Activated effector memory CD4-positive, alpha-beta T cell treated with Interleukin-2 at 50 U/mL for 16 hours (primary cell): ENCODE measurements at places on chromosomes 2 and 18.
A peak's percentile ranks its signal among the peaks of the same experiment; 100 is the strongest.

- no peak for DNase-seq
These were observed 19.4 kb downstream of the TEX44 start for GRCh38 chr2:231612109-231612455.

- no peak for DNase-seq
These were observed 22.4 kb downstream of the DYNC2LI1 start for GRCh38 chr2:43796206-43796605.

- no peak for DNase-seq
These were observed 18.4 kb upstream of the MALL start for GRCh38 chr2:110134025-110134424.

- no peak for DNase-seq
These were observed 927.0 kb upstream of the CRIM1 start for GRCh38 chr2:35428548-35428947.

DNA sequence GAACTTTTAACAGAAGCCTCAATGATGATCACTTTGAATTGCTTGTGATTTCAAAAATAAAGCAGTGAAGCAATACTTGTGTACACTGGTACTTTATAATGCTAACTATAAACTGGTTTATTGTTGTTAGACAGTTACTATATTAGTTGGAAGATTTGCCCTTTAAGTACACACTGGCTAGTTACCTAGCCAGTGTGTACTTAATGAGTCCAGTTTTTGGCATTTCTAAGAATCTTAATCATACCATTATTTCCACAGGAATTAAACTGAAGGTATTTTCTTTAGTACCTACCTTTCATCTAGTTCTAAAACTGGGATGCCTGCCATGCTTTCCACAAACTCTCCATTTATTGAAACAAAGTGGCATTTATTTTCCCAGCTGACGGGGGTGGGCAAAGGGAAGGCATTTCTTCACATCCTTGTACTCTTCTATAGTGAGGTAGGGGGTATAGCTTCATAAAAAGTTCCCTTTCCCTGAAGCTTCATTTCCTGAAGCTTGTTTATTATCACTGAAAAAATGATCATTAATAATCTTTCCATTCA, 49.9 kb downstream of the UGP2 start:
- DNase-seq = no peak

- DNase-seq = no peak
These were observed 269.7 kb downstream of the ALPK2 start for GRCh38 chr18:58359218-58359617.

DNA sequence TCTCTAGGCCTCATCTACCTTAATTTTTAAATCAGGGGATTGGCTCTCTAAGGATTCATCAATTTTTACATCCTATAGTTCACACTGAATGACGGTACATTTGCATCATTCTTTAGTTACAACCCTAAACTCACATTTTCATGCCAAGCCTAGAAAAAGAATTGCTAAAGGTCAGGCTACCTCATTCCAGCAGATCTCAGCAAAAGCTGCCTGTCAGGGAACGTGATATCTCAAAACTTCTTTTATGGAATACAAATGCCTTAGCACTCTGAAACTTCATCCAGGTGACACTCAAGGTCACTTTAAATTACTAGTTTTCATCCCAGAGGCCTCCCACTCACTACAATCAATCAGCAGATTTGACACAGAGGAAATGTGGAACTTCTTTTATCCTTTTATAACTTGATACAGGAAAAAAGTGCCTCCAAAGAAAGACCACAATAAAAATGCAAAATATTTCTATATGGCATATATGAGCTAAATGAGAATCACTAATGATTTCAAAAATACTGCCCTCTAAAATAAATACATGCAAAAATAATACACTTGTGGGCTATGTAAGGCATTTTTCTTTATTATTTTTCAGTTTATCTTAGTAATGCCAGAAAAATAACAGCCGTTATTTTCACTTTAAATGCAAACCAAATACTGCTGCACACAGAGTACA, 91.5 kb downstream of the ARHGEF33 start:
- no peak for DNase-seq

DNA sequence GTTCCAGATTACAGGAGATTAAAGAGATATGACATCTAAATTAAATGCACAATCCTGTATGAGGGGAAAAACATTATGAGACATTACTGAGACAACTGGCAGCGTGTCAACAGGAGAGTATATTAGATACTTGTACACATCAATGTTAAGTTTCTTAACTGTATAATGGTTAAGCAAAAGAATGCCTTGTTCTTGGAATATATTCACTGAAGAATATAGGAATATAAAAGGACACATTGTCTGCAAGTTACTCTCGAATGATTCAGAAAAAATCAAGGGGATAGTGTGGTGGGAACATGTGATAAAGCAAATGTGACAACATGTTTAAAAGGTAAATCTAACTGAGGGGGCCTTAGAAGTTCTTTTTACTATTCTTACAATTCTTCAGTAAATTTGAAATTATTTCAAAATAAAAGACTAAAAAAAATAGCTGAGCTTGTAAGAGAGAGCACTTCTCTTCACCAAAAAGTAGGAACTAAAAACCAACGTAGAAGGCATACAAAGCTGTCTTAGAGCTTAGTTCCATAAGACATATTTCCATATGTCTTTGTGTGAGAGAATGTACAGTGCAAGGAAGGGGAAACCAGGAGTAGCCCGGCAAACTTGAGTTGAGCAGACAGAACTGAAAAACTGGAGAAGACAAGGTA, 7.5 kb downstream of the WDPCP start:
- DNase-seq = no peak

DNA sequence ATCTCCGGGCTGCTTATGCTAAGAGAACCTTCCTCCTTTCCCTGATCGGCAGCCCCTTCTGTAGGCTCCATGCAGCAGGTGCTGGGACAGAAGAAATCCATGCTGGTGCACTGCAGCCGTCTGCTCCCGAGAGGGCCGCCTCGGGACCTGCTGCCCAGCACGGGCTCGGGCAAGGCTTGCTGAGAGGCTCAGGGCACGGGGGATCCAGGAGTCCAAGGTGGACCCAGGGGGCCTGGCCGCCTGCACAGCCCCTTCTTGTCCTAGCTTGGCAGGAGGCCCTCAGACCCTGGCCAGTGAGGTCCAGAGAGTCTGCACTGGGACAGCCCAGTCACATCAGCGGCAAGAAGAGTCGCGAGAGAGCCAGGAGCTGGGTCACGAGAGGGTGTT, 13.3 kb upstream of the DUSP2 start:
- DNase-seq = no peak

GRCh38 chr2:237026981-237027711, 58.5 kb upstream of the COPS8 start:
- peak; percentile 20 for DNase-seq

GRCh38 chr2:70199320-70199864, 8.6 kb upstream of the C2orf42 start:
- no peak for DNase-seq

- DNase-seq = no peak
These were observed 61.4 kb downstream of the LRP1B start for GRCh38 chr2:142069251-142069888.

- no peak for DNase-seq
These were observed 180.8 kb upstream of the RAB6C start for GRCh38 chr2:129798626-129799025.

DNA sequence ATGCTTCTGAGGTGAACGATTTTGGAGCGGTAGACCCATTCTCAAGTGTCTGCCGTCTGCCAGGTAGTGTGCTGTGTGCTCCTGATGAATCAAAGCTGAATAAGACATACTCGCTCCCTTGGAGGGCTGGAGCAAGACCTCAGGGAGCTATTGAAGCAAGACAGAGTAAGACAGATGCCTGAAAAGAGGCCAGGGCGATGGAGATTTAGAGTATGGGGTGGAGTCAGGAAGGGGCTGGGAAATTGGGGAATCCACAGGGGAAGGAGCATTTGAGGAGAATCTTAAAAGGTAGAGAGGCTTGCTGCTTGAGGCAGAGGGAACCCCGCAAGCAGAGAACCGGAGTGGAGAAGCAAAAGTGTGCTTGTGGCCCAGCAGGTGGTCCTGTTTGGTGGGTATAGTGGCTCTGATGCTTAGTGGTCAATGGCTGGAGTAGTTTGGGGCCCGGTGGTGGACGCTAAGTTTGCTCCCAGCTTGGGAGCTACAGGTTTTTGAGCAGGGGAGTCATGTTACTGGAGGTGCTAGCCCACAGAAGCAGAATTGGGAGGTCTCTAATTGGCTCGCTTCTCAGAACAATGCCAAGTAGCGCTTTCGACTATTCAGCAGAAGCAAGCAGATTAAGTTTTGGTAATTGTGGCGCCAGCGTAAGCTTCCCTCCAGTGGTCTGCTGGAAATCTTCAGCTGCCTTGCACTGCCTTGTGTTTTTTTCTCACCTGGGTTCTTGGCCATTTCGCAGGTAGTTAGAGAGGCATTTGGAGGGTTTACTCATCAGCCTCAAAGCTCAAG, 2.0 kb downstream of the CNNM4 start:
- DNase-seq = no peak

GRCh38 chr2:152925547-152926448, 207.4 kb downstream of the ARL6IP6 start:
- DNase-seq = no peak

GRCh38 chr2:196592331-196592910, 47.1 kb upstream of the CCDC150 start:
- no peak for DNase-seq

- DNase-seq = no peak
These were observed 221.9 kb upstream of the RBBP8 start for GRCh38 chr18:22711192-22711685.

DNA sequence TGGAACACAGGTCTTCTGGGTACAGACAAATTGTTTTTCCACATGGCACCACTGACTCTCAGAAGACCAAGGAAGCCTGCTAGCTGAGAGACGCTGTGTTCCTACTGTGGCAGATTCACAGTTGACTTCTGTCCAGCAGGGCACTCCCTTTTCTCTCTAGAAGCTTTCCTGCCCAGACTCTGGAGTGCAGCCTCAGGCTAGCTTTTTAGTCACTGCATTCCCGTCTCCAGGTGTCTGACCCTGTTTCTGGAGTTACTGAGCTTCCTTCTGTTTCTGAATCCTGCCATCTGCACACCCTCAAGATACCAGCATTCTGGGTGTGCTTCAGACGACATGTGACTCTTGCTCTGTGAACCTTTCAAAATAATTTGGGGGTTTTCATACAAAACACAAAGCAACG, 125.1 kb downstream of the TMEM200C start:
- DNase-seq = no peak

GRCh38 chr18:10403708-10404107, 50.7 kb upstream of the APCDD1 start:
- DNase-seq = no peak

DNA sequence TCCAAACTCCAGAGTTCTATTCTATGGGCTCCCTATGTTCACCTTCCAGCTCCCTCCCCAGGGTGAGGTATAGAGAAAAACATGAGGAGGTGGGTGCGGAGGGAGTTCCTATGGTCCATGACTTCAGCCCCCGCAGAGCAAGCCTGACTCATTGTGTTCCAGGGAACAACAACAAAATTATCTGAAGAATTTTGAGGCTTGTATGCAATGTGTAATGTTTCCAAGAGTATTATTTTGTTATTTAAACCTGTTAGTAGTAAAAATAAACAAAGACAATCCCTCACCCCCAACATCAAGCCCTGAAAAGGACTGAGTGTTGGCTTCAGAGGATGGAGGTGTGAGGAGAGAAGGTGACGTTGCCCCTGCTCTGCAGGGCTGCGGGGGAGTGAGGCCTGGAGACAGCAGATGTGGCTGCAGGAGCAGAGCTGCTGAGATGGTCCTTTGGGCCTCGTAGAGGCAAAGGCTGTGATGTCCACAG, 29.0 kb downstream of the LAMA3 start:
- no peak for DNase-seq

DNA sequence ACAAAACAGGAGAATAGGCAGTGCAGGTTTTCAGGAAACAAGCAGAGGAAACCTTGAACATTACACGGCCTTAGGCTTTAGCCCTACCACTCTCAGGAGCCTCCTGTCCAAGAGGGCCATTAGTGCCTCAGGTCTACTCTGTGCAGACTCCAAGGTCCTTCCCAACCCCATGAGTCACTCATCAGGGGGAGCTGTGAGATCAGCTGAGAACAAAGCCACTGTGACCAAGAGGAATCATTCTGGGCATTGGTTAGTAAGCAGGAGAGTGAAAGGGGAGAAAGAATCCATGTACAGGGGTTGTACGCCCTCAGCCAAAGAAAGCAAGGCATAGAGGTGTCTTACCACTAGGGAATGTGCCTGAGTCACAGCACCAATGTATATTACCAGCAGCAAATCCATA, 680.3 kb downstream of the DPP10 start:
- DNase-seq = no peak

- no peak for DNase-seq
These were observed 74.7 kb downstream of the HNRNPLL start for GRCh38 chr2:38528008-38528442.

GRCh38 chr2:8329660-8330622, 351.9 kb upstream of the ID2 start:
- DNase-seq = no peak

- no peak for DNase-seq
These were observed 156.2 kb upstream of the DSEL start for GRCh38 chr18:67672716-67673115.

GRCh38 chr2:222380456-222380855, 43.9 kb upstream of the SGPP2 start:
- DNase-seq = no peak

DNA sequence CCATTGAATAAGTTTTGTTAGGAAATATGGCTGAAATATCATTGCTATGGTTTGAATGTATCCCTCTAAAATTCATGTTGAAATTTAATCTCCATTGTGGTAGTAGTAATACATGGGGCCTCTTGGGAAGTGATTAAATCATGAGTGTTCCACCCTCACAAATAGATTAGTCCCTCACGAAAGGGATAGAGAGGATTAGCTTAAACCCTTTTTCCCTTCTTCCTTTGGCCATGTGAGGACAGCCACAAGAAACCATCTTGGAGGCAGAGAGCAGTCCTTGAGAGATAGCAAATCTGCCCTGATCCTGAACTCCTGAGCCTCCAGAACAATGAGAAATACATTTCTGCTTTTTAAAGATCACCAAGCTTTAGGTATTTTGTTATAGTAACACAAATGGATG, 274.2 kb downstream of the CDH19 start:
- no peak for DNase-seq

DNA sequence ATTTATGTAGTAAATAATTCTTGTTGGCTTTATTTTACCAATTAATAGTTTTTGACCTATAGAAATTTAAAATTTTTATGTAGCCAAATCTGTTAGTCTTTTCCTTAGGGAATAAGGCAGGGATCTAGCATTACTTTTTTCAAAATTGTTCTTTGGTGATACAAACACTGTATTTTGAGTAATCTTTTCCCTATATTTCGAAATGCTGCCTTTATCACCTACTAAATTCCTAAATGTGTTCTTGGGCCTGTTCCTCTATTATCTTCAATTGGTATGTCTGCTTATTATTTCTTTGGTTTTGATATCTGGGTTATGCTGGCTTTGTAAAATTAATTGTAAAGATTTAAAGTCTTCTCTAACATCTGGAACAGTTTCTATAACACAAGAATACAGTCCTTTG, 87.5 kb downstream of the DYSF start:
- no peak for DNase-seq
